ENCODE measurements at places on chromosomes 4 and X.
A peak's percentile ranks its signal among the peaks of the same experiment; 100 is the strongest.

- peak; percentile 12 for DNase-seq
Measured at GRCh38 chr4:144754562-144755410, 108.8 kb downstream of the HHIP start.

DNA sequence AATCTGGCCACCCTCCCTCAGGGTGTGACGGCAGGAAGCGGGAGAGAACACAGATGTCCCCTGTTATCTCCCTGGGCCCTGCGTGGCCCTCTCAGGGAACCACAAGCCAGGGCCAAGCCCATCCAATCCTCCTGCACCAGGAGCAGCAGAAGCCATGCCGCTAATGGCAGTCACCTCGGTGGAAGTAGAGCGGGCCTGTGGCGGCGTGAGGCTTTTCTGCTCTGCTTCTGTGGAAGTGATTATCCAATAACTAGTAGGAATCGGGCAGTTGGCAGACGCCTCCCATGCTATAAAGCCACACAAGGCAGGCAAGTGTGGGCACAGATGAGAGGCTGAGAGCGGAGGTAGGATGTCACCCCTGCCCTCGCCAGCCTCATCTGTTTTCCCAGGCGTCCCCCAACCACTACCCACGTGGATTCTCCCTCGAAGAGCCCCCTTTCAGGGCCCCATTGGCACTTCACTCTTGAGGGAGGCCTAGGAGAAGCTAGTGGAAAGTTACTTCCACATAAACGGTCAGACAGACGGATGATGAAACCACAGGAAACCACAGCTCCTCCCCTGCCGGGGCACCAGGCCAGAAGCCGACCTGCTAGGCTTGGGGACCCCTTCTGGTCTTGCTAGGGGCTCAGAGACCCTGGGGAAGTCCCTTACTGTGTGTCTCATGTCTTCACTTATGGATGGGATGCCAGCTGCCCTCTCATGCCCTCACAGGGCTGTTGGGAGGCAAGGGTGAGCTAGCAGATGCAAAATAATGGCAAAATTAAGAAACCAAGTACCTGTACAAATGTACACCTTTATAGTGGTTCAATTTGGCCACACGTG lies 18.8 kb upstream of the TMSB4X start:
- DNase-seq = peak; percentile 82

GRCh38 chr4:102994803-102995202 lies 24.7 kb downstream of the SLC9B1 start:
- no peak for DNase-seq

DNA sequence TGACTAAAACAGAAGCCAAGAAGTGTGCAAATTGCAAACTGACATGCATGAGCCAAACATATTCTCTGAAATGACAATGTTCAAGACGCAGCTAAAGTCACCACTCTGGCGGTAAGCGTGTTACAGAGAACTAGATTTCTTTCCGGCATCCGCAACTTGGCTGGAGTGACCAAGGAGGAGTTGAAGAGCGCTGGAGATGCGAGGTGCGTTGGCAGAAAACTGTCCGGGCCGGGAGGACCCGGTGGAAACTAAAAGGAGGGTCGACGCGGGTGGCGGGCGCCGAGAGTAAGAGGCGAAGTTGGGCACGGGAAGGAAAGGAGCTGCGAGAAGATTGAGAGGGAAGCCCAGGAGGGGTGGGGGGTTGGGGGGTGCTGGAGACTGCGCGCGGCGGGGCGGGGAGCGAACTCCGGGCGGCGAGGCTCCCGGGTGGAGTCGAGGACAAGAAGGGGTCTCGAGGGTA lies 807 bp downstream of the SEL1L3 start:
- DNase-seq = peak; percentile 25

DNA sequence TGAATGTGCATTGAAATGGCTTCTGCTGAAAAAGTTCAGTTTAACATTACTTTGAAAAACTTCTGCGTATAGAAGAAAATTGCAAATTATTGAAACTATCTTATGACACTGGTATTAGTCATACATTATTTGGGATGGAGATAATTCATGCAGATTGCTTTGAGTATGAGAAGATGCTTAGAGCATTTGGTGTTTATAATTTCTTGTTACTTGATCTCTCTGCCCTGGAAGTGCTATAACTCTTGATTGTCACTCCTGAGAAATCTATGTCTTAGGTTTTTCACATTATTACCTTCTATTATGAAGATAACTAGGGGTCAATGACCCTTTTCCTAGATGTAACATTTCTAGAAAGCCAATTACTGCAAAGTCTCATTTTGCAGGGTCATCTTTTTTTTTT lies 36.4 kb downstream of the TMEM131L start:
- no peak for DNase-seq

- DNase-seq = no peak
Measured at GRCh38 chrX:82945332-82945731, 562.8 kb upstream of the POU3F4 start.
